Hematopoietic multipotent progenitor cell treated with erythropoietin and hydrocortisone succinate and interleukin-3 and kit ligand, for 6 days (in vitro differentiated cells): ENCODE measurements at places on chromosomes 7 and 10.
A peak's percentile ranks its signal among the peaks of the same experiment; 100 is the strongest.

GRCh38 chr7:479948-480499 is 39.6 kb downstream of the PDGFA start:
- no peak for DNase-seq

- DNase-seq, result no peak
Measured at GRCh38 chr10:36640626-36641025, 484.8 kb upstream of the ANKRD30A start.

DNA sequence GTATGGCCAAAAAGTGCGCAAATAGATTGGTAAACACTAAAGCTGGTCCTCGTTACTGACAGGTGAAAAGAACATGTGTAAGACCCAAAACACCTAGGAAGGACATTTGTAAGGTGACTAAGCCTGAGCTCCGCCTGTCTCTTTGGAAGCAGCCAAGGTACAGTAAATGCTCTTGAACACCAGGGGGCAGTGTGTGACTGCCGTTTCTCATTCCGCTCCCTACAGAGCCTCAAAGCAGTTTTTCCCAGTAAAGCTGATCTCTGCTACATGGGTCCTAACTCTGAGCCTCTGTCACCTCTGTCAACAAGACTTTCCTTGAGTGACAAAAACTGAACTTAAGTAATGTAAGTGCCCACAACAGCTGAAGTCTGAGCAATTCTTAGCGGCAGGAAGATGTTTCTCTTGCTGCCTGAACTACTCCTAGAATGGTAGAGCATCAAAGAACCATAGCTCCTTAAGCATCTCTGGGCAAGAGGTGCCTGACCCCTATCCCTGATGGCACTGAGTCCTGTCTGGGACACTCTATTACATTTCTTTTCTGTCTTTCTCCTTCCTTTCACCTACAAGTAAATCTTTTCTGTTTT is 238.0 kb upstream of the INHBA start:
- DNase-seq, result peak; percentile 86

DNA sequence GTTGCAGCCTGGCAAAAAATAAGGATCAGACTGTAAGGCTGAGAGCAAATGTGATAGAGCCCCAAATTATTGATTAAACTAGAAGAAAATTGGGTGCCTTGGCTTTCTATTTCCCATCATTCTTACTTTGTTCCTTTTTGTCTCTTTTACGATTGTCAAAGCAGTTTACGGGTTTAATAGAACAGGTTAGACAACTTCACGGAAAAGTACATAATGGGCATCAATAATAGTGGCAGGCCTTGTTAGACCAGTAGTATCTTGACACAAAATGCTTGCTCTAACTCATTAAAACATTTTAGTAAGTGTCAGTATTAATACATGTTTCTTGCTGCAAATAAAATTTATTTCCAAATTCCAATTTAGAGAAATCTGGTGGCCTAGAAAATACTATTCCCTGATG is 14.5 kb upstream of the GGCT start:
- DNase-seq, result no peak

DNA sequence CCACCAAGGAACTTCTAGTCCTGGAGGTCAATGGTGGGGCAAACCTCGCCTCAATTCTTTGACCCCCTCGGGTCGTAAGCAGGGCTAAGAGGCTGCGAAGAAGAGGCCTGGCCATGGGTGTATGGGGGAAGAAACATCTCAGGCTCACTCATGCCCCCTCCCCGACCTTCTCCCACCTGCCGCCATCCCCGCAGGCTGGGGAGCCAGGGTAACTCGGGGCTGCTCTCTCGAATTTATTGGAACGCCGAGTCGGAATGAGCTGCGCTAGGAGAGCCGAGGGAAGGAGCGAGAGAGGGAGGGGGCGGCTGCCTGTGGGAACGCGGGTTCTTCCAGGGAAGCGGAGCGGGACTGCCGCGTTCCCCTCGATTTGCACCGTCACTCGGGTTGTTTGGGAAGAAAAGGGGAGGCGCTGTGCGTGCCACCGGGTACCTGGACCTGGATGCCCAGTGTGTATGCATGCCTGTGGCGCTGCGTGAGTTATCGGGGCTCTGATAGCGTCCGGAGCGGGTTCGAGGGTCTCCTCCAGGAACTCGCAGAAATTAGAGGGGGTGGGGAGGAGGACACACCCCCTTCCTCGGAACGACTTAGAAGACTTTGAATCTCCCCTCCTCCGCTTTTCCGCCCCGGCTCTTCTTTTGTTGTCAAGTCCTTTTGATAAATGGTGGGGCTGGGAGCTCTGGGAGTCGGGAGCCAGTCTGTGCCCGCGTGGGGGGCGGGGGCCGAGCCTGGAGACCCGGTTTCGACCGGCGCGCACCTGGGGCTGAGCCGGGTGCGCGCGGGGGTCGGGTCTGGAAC is 1.8 kb upstream of the ZNF503 start:
- no peak for DNase-seq

- no peak for DNase-seq
Measured at GRCh38 chr7:29086545-29086944, 59.8 kb downstream of the CPVL start.

- DNase-seq, result peak; percentile 30
Measured at GRCh38 chr7:79749856-79750255, 296.4 kb upstream of the MAGI2 start.

DNA sequence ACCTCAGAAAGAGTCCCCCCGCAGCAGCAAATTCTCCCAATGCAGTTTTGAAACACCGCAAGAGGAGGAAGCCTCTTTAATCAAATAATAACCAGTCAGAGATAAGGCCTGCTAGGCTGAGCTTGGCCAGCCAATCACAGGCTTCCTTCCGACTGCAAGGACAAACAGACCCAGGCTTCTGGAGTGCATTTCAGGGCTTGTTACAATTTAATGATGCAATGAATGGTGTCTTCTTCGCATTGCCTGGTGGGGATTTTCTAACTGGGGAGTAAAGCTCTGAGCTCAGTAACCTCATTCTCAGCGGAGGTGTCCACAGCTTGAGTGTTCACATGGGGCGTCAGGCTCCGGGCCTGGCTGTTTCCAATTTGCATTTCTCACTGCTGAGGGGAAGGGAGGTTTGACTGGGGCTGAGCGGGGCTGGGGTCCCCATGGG is 31.8 kb upstream of the GPAM start:
- peak; percentile 12 for DNase-seq

- no peak for DNase-seq
Measured at GRCh38 chr7:150969475-150969874, 8.6 kb downstream of the KCNH2 start.

GRCh38 chr7:135842446-135843179 is 94.0 kb upstream of the FAM180A start:
- DNase-seq, result no peak

DNA sequence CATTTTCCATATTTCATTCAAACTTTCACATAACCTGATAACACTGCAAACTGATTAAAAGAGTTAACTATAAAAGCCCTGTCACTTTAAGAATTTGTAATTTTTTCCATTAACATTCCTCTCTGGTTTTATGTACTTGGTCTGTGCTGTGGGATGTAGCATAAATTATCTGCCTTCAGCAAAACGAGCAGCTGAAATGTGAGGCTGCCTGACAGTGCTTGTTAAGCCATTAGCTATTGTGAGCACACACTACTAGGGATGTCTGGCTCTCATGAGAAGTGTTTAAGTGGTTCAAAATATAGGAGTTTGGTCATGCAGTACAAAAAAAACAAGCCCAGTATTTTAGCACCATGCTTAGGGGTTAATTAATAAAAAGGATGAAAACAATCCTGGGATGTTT is 63.0 kb downstream of the HOXA1 start:
- no peak for DNase-seq

DNA sequence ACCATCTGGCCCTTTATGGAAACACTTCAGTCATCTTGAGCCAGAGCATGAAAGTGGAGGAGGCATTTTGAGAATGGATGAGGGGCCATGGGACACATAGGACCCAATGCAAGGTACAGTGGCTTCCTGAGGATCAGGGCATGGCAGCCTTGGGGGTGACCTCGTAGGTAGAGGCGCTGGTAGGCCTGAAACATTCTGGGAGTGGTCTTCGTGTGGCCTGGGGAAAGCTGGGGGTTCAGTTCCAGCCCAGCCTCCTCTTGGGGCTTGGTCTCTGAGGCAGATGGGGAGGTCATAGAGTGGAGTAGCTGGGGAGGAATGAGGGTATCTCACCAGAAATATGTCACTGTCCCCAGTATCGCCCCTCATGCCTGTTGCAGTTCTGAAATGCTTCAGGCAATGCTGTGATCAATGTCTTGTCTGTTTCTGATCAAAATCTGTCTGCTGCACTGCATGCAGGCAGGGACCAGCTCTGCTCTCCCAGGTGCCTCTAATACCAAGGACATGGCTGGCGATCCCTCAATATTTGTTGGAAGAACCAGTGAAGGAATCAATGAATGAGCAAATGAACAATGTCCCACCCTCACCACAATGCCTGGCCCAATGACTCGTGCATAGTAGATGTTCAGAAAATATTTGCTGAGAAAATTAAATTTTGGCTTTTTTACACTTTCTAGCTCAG is 90.9 kb downstream of the CHST15 start:
- DNase-seq, result no peak

DNA sequence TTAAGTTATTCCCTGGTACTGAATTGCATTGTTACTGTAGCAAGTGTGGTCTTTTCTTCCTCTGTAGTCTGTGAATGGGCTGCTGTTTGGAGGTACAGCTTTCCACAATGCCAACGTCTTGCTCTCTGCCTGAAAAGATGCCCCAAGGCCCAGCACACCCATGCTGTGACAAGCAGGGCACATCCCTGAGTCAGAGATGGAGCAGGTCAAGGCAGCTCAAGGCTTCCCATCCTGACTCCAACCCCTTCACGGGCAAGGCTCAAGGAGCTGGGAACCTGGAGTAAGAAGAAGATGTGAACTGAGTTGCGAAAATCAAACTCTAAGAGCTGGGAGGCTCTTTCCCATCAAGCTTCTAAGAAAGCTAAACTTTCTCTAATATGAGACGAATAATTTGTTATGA is 27.2 kb downstream of the SVIL start:
- DNase-seq, result no peak

- no peak for DNase-seq
Measured at GRCh38 chr7:83178066-83178465, 15.4 kb upstream of the PCLO start.

DNA sequence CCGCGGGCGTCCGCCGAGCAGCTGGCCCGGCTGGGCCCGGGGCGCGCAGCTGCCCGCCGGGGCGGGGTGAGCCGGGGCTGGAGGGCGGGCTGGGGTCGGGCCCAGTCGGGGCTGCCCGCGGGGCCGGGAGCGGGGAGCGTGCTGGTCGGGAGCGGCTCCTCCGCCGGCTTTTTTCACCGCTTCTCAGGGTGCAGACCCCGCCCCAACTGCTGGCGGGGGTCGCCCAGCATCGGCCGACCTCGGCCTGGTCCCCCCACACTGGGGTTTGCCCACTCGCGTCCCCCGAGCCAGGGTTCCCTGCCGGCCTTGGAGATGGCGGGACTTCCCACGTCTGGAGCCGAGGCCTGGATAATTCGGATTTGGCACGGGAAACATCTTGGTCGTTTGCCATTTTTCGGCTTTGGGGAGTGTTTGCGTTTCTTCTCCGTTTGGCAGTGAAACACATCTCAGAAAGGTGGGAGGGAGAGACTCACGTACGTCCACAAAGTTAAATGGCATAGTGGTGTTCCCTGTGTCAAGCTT is 432 bp downstream of the TMEM248 start:
- peak; percentile 40 for DNase-seq

DNA sequence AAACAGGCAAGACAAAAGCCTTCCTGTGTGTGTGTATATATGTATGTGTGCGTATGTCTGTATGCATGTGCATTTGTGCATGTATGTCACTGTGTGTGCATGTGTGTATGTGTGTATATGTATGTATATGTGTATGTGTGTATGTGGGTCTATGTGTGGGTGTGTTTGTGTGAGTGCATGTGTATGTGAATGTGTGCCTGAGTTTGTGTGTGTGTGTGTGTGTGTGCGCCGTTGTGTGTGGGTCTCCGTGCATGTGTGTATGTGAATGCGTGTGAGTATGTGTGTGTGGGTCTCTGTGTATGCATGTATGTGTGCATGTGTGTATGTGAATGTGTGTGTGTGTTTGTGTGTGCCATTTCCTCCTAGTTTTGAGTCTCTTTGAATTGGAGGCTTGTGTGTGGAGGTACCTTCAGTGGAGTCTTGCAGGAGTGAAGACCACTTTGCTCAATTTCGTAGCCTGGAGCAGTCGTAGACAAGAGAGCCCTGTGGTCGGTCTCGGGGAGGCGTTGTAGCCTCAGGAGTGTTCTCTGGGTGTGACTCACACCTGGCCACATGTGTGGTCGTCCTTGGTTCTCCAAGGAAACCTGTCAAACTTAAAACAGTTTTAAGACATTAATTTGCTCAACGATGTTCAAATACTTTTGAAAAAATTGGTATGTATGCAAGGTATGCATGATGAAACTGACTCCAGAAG is 28.1 kb downstream of the INPP5A start:
- DNase-seq, result no peak

- DNase-seq, result no peak
Measured at GRCh38 chr7:79341902-79342301, 111.6 kb downstream of the MAGI2 start.

GRCh38 chr10:110535958-110536891 is 31.3 kb upstream of the SMC3 start:
- peak; percentile 51 for DNase-seq

DNA sequence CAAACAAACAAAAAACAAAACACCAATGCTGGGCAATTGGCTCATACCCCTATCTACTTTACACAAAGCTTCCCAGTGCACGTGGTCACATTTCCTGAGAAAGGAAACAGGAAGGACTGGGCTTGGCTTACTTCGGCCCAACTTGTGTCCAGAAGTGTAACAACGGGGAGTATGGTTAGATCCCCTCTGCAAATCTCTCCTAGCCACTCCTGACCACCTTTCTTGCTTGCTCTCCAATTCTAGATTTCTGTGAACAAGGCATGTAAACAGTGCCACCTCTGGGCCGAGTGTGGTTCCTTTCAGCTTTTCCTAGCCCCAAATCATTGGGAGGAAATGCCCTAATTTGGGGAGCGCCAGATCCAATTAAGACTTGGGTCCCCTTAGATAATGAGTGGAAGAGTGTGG is 21.0 kb upstream of the FRAT2 start:
- peak; percentile 56 for DNase-seq

- DNase-seq, result no peak
Measured at GRCh38 chr7:112707655-112708054, 82.5 kb downstream of the TMEM168 start.

- DNase-seq, result no peak
Measured at GRCh38 chr7:2571409-2571808, 12.6 kb downstream of the IQCE start.

GRCh38 chr10:74610299-74610698 is 216.1 kb upstream of the KAT6B start:
- no peak for DNase-seq

GRCh38 chr10:25017154-25017590 is 760 bp downstream of the THNSL1 start:
- DNase-seq, result no peak

GRCh38 chr7:134882481-134882880 is 103.0 kb downstream of the CALD1 start:
- DNase-seq, result no peak

- peak; percentile 75 for DNase-seq
Measured at GRCh38 chr7:34036051-34036920, 130.9 kb downstream of the BMPER start.

DNA sequence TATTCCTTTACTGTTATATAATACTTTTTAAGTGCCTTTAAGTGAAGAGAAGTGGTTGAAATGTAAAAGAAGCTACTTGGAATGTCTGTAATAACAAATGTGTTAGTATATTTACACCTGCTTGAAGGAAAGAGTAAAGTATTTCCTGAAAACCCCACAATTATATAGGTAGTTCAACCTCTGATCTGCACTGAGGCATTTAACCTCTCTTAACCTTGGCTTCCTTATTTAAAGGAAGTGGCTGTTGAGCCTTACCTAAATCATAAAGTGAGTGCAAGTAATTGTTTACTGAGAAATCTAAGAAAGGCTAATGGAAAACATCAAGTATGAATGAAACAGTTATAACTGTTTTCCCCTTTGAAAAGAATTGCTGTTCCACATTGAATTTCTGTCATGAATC is 294.5 kb downstream of the ADK start:
- no peak for DNase-seq

GRCh38 chr10:69004821-69005220 is 16.2 kb downstream of the KIFBP start:
- peak; percentile 88 for DNase-seq
